ENCODE measurements at places on chromosomes 2 and 18.

- DNase-seq, result no peak
Measured at GRCh38 chr18:66792466-66792865, 188.6 kb upstream of the CDH19 start.

DNA sequence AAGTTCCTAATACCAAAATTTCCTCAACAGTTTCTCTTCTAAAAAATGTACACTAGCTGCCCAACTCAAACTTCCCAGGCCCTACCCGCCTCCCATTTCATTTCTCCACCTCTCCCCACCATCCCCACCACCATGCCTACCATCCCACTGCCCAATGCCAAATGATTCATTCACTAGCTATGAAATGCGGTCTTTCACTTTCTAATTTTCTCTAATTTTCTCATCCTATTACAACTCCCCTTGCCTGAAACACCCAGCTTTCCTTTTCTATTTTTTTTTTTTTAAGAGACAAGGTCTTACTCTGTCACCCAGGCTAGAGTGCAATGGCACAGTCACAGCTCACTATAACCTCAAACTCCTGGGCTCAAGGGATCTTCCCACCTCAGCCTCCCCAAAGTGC lies 38.4 kb downstream of the KIDINS220 start:
- DNase-seq, result no peak

- no peak for DNase-seq
Measured at GRCh38 chr18:11847811-11848210, 3.4 kb upstream of the CHMP1B start.

- DNase-seq, result no peak
Measured at GRCh38 chr18:57833441-57834101, 30.5 kb upstream of the ATP8B1 start.

GRCh38 chr2:96353032-96353561 lies 17.5 kb downstream of the NCAPH start:
- DNase-seq, result no peak

DNA sequence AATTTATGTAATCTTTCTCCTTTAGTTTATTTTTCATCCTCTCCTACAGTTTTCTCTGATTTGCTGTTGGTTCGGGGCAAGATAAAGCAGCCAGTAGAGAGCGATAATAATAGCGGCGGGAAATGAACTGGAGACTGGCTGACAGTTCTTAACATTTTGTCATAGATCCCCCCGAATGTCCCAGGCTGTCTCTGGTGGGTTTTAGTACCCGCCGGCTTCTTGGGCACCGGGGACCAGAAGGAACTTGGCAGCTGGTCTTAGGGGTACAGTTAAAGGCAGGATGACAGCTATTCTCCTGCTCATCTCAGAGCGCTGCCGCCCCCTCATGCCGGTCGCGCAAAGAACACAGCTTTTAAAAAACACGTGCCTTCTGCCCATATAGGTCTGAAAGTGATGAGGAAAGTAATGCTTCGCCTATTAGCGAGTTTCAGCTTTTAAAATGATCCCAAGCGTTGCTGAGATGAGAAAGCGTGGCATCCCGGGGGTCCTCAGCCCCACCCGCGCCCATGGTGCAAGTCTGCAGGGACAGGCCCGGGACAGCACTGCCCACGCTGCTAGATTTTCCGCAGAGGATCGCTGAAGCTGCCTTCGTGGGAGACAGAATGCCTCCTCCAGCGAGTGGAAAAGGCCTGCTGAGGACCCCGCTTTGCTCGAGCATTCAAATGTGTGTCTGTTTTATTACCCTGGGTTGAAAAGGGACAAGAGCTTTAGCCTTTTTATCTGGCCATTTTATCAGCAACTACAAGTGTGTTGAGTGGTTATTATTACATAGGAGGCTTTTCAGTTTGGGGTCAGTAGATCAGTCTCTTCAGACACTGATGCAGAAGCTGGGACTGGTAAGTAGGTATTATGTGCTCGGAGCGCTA lies 3.8 kb downstream of the ONECUT2 start:
- DNase-seq, result no peak

DNA sequence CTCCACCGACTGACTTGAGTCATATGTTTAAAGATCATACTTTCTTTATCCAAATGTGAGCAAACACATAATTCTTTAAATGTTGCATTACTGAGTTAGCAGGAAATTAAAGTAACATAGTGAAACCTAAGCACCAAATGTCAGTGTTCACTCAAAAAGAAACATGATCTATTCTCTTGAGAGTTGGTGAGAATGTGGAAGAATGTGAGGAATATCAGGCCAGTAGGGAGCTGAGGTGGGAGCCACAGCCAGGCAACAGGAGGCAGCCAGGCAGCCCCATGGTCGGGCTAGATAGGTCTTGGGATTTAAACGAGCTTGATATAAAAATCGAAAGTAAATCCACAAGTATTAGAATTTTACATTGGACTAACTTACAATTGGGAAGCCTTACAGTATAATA lies 198.1 kb upstream of the SH3BP4 start:
- DNase-seq, result no peak

DNA sequence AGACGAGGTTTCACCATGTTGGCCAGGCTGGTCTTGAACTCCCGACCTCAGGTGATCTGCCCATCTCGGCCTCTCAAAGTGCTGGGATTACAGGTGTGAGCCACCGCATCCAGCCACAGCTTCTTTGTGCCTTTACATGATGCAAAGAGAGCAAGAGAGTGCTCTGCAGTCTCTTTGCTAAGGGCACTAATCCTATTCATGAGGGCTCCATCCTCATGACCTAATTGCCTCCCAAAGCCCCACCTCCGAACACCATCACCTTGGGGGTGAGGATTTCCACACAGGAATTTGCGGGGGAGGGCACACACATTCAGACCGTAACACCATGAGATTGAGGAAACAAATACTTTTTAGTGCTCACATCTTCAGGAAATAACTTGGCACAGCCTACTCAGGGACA lies 91.8 kb downstream of the PDCL3 start:
- no peak for DNase-seq

- no peak for DNase-seq
Measured at GRCh38 chr2:48045613-48046012, 139.3 kb upstream of the FBXO11 start.

GRCh38 chr18:54675076-54675475 lies 84.0 kb downstream of the DYNAP start:
- DNase-seq, result no peak

DNA sequence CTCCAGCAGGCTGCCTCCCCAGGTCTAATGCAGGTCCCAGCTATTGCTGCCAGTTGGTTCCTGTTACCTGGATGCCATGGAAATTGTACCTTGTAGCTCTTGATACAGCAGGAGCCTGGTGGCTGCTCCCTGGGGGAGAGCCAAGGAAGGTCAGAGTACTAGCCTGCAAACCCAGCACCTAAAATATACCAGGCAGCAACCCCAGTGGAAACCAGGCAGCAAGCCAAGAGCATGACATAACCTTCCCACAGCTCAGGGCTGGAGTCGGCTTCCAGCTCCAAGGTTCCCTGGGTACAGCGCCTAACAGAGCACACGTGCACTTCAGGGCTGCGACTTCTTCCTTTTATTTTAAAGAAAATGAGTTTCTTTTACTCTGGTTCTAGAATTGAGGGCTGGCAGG lies 30.3 kb downstream of the TNP1 start:
- DNase-seq, result no peak

- no peak for DNase-seq
Measured at GRCh38 chr2:892401-892800, 58.2 kb upstream of the SNTG2 start.

DNA sequence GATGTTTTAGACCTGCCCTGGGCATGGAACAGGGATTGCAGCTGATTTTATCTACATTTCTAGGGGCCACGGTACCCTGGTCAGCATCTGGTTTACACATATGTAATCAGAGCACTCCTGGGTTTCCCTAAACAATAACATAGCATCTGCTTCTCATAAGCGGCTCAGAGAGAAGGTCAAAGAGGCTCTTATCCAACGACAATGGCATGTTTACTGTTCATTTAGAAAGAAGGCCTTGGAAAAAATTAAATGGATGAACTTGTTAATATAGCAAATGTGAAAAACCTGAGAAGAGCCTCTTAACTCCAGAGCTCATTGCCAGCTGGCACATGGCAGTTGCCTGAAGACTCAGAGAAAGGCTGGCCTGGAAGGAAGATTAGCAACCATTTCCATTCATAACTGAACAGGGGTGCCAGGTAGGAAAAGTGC lies 202.8 kb upstream of the THUMPD2 start:
- no peak for DNase-seq

- DNase-seq, result no peak
Measured at GRCh38 chr2:8541223-8541622, 140.6 kb upstream of the ID2 start.

GRCh38 chr2:98469862-98470544 lies 25.3 kb downstream of the INPP4A start:
- no peak for DNase-seq

GRCh38 chr2:86031606-86032005 lies 74.1 kb downstream of the POLR1A start:
- DNase-seq, result no peak

DNA sequence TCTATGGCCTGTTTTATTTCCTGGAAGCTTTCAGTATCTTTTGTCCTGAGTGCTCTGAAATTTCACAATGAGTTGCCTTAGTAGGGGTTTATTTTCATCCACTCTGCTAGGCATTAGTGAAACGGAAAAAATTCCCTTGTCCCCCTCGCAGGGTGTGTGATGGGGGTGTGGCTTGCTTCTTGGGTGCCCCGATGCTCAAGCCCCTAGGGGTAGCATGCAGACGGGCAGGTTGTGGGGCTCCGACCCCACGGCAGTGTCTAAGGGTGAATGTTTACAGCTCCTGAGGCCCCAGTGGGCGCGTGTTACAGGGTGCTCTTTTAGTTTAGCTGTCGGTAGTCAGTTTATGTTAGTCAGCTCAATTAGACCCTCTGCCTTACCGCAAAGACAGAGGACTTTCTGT lies 32.2 kb upstream of the MAP4K4 start:
- DNase-seq, result no peak

- no peak for DNase-seq
Measured at GRCh38 chr2:204608237-204608939, 63.1 kb downstream of the PARD3B start.

DNA sequence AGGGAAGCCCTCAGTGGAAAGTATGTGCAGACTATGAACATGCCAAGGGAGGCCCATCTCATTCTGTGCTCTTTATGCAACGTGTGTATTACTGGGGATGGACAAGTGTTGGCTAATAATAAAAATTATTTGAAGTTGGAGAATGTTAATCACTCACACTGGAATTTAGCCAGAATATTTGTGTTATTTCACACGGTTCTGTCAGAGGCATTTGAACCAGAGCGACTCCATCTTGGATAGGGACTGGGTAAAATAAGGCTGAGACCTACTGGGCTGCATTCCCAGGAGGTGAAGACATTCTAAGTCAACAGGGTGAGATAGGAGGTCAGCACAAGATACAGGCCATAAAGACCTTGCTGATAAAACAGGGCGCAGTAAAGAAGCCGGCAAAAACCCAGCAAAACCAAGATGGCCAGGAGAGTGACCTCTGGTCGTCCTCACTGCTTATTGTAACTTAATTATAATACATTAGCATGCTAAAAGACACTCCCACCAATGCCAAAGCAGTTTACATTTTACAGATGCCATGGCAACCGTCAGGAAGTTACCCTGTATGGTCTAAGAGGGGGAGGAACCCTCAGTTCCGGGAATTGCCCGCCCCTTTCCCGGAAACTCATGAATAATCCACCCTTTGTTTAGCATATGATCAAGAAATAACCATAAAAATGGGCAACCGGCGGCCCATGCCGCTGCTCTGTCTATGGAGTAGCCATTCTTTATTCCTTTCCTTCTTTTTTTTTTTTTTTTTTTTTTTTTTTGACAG lies 2.6 kb upstream of the FZD5 start:
- no peak for DNase-seq

- DNase-seq, result no peak
Measured at GRCh38 chr2:204507636-204508035, 37.6 kb upstream of the PARD3B start.

- no peak for DNase-seq
Measured at GRCh38 chr2:220437938-220438337, 810.5 kb downstream of the SLC4A3 start.

DNA sequence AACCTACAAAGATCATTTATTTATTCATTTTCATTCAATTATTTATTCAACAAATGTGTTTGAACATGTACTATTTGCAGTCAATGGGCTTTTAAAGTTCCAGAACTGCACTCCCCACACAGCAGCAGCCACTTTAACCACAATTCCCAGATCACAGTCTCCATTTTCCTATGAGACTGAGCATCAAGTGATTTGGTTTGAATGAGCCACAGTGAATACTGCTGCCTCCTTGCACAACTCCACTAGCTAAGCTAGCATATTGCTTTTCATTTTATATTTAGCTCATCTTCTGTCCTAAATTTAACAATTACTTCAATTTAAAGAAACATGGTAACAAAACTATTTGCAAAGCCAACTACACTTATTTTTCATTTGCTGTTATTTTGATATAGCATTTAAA lies 353.4 kb upstream of the VRK2 start:
- no peak for DNase-seq

DNA sequence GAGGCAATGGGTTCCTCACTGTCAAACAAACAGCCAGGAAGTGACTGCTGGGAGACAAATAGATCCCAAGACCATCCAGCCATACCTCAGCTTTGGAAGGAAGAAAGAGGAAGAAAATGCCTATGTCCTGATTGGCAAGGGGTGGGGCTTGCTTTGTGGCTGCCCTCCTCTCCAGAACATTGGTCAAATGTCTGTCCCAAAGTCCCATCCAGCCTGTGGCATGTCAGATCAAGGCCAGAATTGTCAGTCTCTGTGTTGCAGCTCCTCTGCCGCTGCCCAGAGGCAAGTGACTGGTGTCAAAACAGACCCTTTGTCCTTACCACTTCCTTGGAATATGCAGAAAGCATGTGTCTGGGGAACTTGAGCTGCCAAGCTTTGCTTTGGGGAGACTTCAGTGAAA lies 63.0 kb upstream of the SMAD2 start:
- DNase-seq, result no peak

GRCh38 chr18:76363436-76364120 lies 131.5 kb downstream of the ZNF516 start:
- DNase-seq, result no peak

DNA sequence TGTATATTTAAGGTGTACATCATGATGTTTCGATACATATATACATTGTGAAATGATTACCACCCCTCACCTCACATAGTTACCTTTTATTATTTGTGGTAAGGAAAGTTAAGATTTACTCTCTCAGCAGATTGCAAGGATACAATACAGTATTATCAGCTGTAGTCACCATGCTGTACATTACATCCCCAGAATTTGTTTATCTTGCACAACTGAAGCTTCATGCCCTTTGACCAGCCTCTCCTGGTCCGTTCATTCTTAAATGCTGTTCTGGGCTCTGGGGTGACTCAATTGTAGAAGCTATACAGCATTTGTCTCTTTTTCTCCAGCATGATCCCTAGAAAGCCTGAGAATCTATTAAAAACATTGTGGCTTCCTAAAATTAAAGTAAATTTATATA lies 90.8 kb downstream of the PTPRM start:
- no peak for DNase-seq

- no peak for DNase-seq
Measured at GRCh38 chr2:38498045-38498481, 104.7 kb downstream of the HNRNPLL start.

- DNase-seq, result no peak
Measured at GRCh38 chr18:50427896-50428295, 53.0 kb downstream of the SKA1 start.

GRCh38 chr2:119809339-119810048 lies 49.8 kb downstream of the PTPN4 start:
- no peak for DNase-seq

- no peak for DNase-seq
Measured at GRCh38 chr18:34358923-34359322, 134.2 kb upstream of the NOL4 start.

- DNase-seq, result no peak
Measured at GRCh38 chr2:175755169-175755568, 246.9 kb downstream of the LNPK start.

GRCh38 chr2:206915121-206915520 lies 24.2 kb upstream of the CPO start:
- peak; percentile 51 for DNase-seq

Measured in H54 (cell line).